AG04449 (cell line): ENCODE measurements at places on chromosomes 6 and 20.
A peak's percentile ranks its signal among the peaks of the same experiment; 100 is the strongest.

GRCh38 chr6:3871515-3871914, 22.3 kb downstream of the FAM50B start:
- DNase-seq: no peak

DNA sequence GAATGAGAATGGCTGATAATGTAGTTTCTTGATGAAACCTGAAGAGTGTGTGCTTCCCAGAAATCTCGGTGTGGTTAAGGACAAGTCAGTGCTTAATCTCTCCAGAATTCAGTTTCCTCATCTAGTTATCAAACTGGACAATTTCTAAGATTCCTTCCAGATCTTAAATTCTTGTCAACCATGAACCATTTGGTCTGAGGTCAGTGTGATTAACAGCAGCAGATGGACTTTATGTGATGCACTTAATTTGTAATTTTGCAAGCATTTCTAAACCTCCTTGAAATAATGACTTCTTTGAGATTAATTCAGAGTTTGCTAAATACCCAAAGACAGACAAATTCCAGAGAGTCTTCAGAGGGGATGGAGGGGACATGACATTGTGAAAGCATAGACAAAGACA, 160.3 kb downstream of the KIF16B start:
- no peak for DNase-seq

DNA sequence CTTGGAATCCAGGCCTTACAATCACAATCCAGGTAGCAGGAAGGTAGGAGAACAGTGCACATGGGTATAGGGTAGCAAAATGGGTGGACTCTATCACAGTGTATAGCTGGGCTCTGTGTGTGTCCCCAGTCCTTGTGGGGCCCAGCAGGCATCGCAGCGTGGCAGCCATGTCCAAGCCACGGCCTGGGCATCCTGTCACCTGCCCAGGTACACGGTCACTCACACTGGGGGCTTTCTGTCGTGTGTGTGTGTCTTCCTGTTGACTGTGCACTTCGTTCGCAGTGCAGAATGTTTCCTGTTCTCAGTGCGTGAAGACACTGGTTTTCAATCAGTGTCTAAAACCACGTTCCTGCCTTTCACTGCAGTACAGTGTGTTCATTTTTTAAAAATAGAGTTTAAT, 523.2 kb upstream of the JARID2 start:
- no peak for DNase-seq

- no peak for DNase-seq
Measured at GRCh38 chr20:38114353-38114791, 50.7 kb downstream of the TGM2 start.

- DNase-seq: no peak
Measured at GRCh38 chr20:38835792-38836191, 30.3 kb downstream of the PPP1R16B start.

DNA sequence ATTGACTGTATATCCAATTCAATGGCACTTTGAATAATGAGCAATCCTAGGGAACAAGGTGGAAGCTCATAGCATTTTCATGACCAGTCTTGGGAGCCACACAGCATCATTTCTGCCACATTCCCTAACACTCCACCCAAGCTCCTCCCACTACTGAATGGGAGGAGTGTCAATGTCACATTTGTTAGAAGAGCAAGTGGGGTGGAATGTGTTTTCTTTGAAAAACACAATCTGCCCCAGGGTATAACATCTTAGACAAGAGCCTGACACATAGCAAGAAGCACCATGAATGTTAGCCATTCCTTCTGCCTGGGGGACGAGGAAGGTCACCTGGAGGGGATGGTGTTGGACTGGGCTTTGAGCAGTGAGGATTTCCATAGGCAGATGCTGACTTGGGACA, 258.3 kb upstream of the PMEPA1 start:
- no peak for DNase-seq

- no peak for DNase-seq
Measured at GRCh38 chr20:54195483-54196472, 12.1 kb upstream of the PFDN4 start.

GRCh38 chr6:136511926-136512325, 38.3 kb downstream of the MAP7 start:
- DNase-seq: no peak

DNA sequence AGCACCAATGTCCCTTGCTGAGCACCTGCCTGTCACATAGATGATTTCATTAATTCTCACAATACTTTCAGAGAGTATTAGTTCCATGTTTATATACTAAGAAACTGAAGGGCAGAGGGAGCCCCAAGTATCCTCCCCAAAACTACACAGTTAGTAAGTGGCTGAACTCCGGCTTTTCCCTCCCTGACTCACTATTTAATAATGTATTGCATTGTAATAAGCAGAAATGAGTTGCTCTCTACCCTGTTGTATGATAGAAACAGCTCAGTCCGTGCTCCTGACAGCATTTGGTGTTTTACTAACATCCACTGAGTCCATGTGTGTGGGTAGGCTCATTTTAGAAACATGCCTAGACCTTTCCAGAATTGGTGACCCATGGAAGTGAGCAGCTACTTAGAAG, 76.8 kb downstream of the OLIG3 start:
- no peak for DNase-seq

DNA sequence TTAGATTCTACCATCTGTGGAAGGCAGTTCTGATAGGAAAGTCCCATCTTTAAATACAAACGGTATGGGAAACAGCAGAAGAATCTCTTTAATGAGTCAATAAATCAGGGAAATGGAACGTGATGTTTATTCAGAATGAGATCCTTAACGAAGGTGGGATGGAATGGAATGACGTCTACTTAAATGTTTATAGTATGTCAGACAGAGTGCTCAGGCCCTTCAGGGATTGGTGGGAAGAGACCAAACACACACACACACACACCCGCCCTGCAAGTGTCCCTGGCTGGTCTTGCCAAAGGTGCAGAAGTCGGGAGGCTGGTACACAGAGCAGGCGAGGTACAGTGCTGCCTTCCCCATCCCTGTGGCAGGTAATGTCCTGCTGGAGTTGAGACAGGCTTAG, 164.0 kb downstream of the FARS2 start:
- DNase-seq: peak; percentile 68

GRCh38 chr20:19969507-19970255, 47.5 kb upstream of the NAA20 start:
- DNase-seq: no peak

GRCh38 chr6:34928695-34929094, 39.6 kb downstream of the ANKS1A start:
- DNase-seq: no peak

- peak; percentile 24 for DNase-seq
Measured at GRCh38 chr6:22367346-22367745, 70.5 kb upstream of the PRL start.

DNA sequence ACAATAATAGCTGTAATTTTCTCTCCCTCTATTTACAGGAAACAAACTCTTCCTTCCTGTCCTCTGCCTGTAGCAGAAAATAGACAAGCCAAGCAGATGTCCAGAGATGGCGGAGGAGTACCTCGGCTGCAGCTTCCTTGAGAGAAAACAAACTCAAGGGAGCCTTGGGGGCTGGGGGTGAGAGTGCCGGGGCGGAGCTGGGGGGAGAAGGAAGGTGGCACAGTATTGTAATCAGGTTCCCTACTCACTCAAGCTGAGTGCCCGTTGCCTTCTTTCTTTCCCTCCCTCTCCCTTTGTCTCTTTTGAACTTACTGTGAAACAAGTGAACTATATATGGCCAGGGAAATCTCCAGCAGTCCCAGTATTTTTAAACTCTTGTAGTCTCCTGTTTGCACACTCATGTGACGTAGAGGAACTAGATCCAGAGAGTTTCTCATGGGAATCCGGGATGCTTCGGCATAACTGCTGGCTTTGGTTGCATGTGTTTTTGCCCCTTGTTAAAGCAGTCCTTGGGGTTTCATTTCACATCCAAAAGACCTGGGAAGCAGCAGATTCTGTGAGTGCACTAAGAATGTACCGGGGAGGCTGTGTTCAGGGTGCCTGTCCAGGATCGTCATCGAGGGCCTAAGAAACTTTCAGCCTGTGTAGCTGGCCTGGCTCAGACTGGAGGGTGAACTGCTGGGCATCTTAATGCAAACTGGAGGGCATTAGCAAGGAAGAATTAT, 44.6 kb upstream of the HDDC2 start:
- no peak for DNase-seq

- no peak for DNase-seq
Measured at GRCh38 chr6:125302840-125303511, 1.2 kb upstream of the HDDC2 start.

DNA sequence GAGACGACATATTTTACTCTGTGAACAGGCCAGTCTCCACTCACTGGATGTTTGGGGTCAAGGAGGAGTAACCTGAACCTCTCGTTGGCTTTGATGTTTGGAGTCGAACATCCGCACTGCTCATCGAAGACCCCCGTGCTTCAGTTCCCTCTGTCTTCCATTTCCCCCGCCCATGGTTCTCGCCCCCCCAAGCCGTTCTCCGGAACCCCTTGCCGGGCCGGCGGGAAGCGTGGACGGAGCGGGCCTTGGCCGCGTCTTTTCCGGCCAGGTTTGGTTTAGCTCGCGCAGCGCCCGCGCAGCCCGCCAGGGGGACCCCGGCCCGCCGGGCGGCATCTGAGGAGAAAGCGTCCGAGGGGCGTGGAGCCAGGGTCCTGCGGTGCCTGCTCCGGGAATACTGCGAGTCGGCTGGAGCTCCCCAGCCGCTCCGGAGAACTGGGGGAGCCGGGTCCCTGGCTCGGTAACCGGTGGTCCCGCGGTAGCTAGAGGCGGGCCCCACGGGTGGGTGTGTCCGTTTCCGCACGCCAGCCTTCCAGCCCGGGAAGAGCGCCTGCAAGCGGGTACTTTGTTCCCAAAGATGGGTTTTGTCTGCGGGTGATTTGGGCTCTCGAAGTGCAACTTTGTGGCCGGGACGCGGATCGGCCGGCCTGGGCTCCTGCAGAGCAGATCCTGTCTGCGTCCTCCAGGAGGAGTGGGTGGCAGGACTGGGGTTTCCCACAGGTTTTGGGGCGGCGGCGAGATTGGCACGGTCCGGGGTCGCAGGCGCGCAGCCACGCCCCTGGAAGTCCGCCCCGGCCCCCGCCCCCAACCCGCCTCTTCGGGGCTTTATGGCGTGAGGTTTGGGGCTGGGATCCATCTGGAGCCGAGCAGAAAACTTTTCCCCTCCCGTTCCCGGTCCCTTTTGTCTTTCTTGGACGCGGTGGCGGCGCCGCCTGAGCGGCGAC, at the start of gene TMEM200A:
Gene TMEM200A, plus strand, starts transcription at position 852 of the 941 bp plus-strand sequence. CDS start 74,406 bp downstream, outside the sequence.
- no peak for DNase-seq

DNA sequence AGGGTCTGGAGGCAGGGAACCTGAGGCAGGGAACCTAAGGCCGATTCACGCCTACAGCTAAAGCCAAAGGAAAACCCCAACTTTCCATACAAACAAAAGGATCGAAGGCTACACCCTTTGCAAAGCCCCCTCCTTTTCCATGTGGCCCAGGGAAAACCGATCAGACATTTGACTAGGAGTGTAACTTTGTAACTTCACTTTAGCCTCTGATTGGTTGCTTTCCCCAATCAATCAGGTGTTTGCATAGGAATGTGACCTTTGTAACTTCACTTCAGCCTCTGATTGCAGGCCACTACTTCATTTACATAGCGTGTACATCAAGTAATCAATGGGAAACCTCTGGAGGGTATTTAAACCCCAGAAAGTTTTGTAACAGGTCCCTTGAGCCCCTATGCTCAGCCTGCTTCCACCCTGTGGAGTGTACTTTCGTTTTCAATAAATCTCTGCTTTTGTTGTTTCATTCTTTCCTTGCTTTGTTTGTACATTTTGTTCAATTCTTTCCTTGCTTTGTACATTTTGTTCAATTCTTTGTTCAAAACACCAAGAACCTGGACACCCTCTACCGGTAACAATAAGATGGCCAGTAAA, 43.3 kb downstream of the CHD6 start:
- DNase-seq: no peak
